Urothelium cell line (cell line): ENCODE measurements at places on chromosomes 2 and 18.

GRCh38 chr2:143907801-143908200 is 612.1 kb downstream of the ZEB2 start:
- no peak for DNase-seq

GRCh38 chr2:67702937-67703336 is 305.8 kb downstream of the ETAA1 start:
- DNase-seq: no peak

DNA sequence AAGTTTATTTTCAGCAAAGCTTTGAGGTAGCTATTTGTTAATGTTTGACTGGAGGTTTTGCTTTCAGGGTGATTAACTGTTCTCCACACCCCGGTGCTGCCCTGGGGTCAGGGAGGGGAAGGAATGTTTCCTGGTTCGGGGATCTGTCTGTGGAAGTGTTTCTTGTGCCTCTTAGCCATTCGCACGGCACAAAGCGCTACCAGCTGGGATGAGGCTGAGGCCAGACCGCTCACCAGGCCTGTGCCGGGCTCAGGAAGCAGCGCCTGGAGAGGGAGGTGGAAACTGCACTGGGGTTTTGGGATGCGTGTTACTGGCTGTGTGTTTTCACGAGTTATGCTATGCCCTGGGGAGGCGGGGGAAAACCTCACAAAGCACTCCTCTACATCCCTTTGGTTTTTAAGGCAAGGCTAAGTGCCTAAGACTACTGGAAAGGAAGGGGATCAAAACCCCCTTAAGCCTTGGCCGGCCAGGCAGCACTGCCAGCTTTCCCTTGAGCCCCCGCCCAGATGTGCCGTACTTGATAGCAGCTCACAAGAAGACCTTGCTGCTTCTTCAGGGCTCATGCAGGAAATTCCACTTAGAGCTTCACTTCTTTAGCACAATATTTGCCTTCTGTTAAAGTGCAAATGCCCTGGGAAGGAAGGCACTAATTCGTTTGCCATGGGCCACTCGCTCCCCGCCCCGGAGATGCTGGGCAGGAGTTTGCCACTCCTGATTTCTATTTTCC is 65.7 kb upstream of the CNGA3 start:
- no peak for DNase-seq

DNA sequence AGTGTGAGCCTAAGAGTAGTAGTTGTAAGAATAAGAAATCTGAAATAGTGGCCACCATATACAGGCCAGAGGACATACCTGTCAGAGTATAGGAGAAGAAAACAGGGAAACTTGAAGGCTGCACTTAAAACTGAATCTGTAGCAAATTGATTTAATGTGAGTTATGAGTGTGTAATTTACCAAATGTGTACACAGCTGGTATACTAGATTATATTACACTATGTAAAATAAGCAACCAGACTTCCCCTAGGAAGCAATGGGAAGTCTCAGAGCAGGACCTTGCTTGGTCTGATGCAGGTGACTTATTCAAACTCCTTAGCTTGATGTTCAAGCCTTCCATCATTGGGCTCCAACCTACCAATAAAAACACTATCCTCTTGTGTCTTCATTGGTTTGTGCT is 17.3 kb upstream of the EPC2 start:
- no peak for DNase-seq

- no peak for DNase-seq
These were observed 6.5 kb downstream of the ZNF385B start for GRCh38 chr2:179854891-179855290.

DNA sequence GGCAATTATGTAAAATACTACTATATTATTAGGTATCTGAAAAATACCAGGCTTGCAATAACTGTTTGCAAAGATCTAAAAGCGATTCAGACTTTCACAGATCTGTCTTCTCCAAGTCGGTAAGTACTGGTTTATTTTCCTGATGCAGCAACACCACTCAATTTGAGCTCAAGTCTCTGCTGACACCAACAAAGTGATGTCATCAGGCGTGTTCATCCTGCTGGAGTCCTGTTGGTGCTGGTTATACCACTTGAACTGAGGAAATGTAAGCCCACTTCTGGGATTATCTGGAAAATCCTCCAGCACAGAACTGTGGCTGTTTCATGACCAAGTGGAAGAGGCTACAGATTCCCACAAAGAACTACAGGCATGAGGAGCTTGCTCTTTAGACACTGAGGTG is 267.6 kb downstream of the BCL2 start:
- no peak for DNase-seq

DNA sequence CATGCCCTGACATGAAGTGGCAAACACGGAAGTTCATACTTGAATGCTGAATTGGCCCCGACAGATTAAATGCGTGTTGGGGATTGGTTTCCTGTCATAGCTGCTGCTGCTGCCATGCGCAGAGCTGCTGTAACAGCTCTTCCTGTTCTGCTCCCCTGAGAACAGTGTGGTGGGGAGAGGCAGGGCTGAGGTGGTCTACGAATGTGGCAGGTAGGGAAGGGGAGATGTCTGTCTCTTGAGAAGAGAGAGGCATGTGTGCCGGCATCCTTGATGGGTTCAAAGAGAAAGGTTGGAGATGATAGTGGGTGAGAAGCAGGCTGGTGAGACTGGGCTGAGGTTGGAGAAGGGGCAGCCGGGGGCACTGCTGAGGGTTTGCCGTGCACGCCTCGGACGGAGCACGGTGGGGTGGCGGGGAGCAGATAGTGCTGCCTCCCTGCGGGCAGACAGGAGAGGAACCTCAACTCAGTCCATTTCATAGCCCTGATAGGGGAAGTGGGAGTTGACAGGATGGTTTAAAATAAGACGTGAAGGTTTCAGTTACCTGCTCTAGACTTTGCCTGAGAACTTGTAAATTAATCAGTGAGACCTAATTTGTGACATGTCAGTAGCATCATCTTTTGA is 46.1 kb downstream of the TMEM185B start:
- DNase-seq: no peak

- DNase-seq: no peak
These were observed 76.9 kb upstream of the NABP1 start for GRCh38 chr2:191601060-191601459.

GRCh38 chr2:12935222-12935621 is 218.5 kb downstream of the TRIB2 start:
- DNase-seq: no peak

GRCh38 chr18:213966-214365 is 53.9 kb downstream of the THOC1 start:
- no peak for DNase-seq

DNA sequence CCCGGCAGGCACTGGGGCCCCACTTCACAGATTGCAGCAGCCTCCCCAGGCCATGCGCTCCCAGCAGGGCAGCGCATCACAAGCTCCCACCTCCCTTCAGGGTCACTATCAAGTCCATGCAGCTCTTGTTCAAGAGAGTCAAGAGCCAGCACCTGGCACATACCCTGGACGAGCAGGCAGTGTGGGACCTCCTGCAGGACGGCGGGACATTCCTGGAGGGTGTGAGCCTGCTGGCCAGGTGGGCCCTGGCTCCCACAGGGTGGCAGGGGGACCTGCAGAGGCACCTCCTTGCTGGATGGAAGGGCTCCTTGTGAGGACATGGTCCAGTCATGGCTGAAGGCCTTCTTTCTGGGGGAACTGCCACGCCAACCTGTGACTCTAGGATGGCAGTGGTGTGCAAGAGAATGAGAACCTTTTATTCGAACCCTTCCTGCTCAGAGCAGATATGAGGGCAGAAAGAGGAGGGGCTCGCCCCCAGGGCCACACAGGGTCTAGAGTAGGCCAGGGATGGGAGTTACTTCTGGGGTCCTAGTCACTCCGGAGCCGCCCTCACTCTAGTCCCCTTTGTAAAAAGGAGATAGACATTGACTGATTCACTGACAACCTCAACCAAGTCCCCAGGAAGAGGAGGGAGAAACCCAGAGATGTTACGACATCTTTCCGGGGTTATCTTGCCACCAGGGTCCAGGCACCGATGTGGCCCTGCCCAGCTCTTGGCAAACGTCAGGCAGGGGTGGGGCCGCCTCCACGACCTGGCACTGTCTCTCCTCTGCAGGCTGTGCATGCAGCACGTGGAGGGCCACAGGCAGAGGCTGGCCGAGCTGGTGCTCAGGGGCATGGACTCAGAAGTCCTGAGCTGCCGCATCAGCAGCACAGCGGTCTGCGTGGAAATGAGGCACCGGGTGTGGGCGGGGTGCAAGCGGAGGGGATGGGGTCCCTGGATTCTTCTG is 31.3 kb downstream of the HJURP start:
- DNase-seq: no peak

DNA sequence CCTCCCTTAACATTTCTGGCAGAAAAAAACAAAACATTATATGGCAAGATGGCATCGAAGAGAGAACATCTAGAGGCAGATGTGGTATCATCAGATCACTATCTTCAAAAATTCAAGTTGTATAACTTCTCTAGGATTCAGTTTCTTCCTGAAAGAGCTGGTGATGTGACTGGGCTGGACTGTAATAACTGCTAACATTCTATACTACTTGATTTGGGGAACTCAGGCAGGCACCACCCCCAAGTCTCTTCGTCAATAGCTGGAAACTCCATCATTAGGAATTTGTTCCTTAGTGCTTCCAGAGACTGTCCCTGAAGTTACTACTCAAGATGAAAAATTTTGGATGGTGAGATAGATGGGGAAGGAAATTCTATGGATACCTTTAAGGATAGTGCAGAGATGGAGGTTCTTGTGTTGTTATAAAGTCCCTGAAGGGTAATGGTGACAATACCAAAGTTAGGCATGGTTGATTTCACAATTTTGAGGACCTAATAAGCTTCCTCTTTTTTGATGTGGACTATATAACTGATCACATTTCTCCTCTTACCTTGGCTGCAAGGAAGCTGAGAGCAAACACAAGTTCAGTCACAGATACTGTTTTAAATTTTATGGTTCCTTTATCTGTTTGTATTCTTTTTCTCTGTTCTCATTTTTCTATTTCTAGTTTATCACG is 59.1 kb upstream of the PGAP1 start:
- DNase-seq: no peak

DNA sequence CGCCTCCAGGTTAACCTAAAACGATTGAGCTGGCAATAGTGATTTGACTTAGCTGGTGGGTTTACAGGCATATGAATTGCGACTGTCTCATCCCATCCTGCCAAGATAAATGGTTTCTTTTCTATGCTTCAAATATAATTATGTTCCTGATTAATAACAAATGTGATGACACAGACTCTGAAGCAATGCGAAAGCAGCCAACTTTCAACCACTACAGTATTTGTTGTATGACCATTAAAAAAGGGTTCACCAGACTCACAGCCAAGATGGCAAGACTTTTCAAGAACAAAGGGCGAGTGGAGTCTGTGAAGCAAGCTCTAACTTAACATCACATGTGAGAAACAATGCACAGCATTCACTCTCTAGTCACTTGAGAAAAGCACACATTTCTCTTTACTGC is 186.6 kb downstream of the PID1 start:
- DNase-seq: no peak
